ENCODE measurements at places on chromosomes 4 and X.
A peak's percentile ranks its signal among the peaks of the same experiment; 100 is the strongest.

- DNase-seq, result no peak
These were observed 154.8 kb upstream of the ZFP42 start for GRCh38 chr4:187840814-187841213.

DNA sequence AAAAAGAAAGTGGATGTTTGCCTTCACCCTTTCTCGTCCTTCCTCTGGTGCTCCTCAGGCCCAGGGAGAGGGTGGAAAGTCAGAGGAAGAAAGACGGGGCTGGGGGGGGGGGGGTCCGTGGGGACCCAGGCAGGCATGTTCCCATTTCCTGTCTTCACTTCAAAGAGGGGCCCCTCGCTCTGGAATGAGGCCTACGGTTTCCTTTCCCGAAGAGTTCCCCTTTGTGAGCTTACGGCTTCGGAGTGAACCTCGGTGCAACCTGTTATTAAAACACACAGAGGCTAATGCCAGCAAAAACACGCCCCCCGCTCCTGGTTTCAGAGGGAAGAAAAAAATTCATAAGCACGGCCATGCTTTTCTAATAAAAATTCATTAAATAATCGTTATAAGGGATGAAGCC is 40.1 kb downstream of the SHOX start:
- DNase-seq, result no peak

DNA sequence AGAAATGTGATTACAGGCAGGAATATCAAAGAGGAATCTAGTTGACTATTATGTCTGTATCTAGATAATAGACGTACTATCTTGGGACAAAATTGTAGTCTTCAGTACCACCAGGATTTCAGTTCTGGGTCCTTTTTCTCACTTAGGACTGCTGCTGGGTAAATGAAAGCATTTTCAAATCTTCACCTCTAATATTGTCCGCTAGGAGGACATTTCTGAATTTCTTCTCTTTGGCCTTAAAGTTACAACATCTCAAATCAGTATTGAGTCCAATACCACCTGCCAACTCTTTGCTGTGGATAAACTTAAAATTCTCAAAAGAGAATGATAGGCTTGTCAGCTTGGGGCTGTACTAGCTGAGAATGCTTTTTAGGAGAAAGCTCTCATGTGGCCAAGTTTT is 6.0 kb downstream of the FGF16 start:
- DNase-seq, result no peak

GRCh38 chr4:71713611-71714203 is 70.2 kb downstream of the GC start:
- DNase-seq, result peak; percentile 13

GRCh38 chr4:20318909-20319277 is 67.2 kb downstream of the SLIT2 start:
- no peak for DNase-seq

DNA sequence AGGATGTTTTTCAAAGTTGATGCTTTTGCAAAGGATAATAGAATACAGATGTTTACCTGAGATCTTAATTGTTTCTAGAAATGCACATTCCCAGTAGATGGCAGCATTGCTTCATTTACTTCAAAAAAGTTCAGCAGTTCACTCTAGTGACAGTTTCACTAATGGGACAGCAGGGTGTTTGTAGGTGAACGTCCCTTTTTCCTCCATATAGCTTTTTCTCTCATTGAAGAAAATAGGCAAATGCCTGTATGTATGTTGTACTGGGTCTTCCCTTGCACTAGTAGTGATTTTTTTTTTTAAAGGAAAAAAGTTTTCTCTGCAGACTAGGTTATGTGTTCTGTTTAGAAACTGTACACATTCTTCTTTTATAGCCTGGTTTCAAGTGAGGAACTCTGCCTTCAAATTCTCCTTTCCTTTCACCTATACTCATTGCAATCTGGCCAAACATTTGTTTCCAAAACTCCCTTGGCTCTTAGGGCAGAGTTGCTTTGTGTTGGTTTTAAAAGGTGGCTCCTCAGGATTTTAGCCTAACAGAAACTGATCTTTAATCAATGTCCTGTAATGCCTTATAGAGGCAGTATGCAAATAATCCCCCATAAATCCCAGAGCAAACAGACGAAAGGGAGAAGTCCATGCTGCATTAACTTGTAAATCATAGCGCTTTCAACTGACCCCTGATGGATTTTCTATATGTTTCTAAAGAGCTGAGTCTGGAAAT is 86.3 kb downstream of the EGF start:
- DNase-seq, result no peak

DNA sequence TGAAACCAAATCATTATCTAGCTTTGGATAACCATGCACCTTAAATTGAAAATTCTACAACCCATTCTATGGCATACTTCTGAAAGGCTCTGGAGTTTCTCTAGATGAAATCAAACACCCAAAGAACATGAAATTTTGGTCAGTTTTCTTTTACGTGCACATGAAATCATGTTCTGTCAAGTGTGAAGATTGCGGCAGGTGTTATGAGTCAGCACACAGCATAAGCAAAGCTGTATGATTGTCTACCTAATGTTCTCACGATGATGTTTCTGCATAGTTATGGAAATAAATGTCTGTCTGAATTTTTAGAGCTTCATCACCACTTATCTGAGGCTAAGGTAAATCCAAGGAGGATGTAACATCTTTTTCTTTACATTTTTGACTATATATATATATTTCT is 495.3 kb downstream of the IL1RAPL1 start:
- no peak for DNase-seq

- peak; percentile 33 for DNase-seq
These were observed 248.9 kb upstream of the UGT8 start for GRCh38 chr4:114349543-114350175.

All from skeletal muscle cell (primary cell).